Smooth muscle cell of the brain vasculature (primary cell): ENCODE measurements at places on chromosomes 7 and 10.
A peak's percentile ranks its signal among the peaks of the same experiment; 100 is the strongest.

DNA sequence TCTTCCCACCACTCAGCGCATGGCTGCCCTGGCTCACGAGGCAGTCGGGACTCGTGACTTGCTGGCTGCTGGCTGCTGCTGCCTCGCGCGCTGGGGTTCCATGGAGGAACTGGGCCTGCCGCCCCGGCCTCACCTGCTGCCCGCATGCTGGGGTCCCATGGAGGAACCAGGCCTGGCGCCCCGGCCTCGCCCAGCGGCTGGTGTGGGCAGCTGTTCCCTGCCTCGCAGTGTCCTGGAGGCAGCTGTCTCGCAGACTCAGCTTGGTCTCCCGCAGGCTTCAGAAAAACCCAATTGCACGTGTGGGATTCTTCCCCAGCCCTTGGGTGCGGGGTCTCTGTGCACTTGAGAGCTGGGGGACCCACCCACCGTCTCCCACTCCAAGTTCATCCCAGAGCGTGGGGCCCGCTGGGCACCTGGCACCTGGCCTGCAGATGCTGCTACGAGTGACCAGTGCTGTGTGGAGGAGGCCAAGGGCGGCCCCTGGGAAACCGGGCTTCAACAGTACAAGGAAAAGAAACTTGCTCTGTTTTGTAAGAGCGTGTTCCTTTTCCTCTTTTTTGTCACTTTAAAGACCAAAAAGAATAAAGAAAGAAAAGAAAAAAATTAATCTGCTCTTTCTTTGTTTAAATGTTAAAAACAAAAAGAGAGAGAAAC lies 20.4 kb downstream of the PWWP2B start:
- no peak for DNase-seq

- DNase-seq: peak; percentile 77
Measured at GRCh38 chr10:13690281-13690825, 103.6 kb downstream of the PRPF18 start.

DNA sequence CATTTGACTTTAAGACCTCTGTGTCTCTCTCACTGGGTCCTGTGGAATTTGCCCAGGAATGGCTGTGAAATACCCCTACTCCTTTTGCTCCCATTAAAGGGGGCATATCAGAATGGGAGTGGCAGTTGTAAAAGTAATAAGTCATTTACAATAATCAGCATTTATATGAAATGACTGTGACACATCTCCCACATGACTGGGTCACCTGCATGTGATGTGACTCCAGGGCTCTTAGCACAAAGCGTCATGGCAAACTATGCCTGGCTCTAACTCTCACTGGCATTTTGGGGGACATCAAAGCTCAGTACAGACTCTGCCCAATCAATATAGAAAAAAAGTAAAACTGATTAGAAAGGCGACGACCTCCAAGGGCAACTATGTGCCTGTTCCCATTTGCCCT lies 157.6 kb downstream of the RPS24 start:
- DNase-seq: no peak

DNA sequence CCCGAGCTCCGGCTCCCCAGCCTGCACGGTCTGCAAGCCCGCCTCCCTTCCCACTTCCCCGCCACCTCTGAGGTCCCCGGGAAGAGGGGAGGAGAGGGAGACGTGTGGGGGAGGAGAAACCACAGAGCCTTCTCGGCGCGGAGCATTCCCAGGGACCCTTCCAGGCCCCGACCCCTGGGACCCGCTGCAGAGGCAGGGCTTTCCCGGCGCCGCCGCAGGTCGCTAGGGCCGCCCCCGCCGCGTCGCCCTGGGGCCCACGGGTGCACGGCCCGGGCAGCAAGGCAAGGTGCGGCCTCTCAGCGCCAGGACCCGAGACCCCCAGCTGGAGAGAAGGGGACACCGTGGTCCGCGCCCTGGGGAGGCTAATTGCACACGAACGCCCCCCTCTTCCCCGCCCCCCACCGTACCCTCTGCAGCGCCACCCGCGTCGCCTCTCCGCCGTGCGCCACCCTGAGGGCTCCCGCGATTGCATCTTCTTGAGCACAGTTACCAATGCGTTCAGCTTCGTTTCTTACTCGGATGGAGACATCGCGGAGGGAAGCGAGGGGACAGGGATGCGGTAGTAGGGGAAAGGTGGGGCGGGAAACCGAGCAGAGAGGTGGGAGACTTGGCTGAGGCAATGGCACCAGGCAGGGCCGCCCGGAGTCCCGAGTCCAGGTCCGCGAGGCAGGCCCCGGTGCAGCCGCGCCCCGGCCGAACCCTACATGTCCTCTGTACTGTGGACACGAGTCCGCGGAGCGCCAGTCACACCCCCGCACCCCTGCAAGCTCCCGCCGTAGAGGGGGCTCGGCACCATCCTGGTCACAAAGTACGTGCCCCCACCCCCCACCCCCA lies 28.9 kb downstream of the SKIDA1 start:
- no peak for DNase-seq

DNA sequence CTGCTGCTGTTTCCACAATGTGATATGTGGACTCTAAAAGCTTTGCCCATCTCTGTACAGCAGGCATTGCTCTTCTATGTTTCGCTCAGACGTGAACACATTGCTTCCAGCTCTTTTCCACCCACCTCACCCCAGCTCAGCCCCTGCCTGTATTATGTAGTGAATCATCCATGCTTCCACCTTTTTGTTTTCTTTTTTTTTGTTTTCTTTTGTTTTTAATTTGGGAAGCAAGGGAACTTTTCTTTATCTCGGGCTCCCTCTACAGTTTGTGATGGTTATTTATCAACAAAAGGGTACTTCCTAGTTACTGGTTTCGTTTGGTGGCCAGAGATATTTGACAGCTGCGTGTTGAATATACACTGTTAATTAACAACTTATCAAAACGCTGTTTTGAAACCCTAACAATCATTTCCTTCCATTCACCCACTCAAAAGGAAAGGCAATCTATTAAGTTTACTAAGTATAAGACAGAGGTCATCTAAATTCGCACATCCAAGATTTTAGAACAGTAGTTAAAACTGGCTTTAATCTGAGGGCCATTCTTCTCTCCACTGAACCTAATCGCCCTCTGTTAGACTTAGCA lies 127.9 kb upstream of the STK17A start:
- no peak for DNase-seq

DNA sequence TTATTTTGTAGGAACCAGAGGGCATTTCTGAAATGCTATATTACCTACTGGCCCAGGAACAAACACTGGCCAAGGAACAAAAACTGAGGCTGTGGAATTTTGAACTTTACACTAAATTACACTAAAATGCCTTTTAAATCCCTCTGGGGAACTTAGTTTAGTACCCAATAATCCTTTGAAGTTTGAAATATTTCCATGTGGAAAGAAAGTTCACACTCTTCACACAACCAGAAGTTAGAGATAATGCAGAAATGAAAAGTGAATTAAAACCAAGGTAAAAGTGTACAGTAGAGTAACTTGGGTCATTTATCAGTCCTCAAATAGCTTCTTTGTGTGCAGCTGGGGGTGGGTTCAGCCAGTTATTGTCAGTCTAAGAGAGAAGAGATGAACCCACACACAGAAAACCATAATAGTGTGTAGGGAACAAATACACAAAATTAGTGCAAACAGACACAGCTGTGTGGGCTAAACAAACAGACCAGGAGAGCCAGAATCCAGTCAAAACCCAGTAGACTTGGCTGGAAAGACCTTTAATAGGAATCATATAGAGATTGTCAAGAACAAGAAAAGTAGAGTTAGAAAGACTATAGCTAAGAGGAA lies 46.5 kb upstream of the DGKI start:
- DNase-seq: no peak

DNA sequence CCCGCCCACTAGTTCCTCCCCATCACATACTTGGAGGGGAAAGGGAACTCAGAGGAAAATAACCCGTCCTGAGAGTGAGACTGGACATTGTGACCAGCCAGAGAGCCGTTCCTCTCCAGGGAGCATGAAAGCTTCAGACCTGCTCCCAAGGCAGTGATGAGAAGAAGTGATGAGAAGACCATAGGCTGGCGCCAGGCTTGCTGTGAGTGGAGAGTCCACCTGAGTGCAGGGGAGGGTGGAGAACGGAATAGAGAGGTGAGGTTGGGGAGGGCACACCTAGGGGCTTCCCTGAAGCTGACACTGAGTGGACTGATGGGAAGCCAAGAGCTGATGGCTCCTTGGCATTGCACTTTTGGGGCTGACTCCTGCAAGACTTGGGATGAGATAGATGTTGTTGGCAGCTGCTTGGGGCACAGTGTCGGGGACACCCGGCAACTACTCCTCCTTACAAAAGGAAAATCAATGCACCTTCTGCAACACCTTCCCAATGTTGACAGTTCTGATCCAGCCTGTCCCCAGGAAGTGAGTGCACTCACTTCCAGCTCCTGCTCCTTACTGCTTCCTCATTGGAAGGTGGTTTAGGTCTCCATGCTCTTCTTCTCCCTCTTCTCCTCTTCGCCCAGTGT lies 79.4 kb downstream of the EMX2 start:
- DNase-seq: no peak

DNA sequence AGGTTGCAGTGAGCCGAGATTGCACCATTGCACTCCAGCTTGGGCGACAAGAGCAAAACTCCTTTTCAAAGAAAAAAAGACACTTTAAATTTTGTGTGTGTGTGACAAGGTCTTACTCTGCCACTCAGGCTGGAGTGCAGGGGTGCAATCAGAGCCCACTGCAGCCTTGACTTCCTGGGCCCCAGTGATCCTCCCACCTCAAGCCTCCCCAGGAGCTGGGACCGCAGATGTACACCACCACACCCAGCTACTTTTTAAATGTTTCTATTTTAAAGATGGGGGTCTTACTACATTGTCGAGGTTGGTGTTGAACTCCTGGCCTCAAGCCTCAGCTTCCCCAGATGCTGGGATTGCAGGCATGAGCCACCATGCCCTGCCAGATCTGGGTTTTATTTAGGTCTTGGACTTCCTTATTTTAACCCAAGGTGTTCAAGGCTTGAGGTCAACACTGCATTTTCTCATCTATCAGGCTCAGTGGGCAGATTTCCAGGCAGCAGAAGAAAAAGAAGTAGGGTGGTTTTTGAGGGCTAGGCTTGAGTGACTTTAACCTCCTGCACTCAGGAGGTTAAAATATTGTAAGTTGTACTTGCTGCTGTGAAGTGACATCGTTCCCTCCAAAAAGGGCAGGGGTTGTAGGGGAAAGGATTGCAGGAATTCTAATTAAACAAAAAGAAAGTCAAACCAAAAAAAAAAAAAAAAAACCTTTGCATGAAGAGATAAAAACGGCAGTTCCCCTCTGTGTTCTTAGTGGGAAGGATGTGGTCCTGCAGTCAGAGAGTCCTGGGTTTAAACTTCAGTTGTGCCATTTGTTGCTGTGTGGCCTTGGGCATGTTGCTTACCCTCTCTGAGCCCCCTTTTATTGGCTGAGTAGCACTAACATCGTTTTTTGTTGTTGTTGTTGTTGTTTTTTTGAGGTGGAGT lies 71.5 kb downstream of the CARD11 start:
- no peak for DNase-seq

DNA sequence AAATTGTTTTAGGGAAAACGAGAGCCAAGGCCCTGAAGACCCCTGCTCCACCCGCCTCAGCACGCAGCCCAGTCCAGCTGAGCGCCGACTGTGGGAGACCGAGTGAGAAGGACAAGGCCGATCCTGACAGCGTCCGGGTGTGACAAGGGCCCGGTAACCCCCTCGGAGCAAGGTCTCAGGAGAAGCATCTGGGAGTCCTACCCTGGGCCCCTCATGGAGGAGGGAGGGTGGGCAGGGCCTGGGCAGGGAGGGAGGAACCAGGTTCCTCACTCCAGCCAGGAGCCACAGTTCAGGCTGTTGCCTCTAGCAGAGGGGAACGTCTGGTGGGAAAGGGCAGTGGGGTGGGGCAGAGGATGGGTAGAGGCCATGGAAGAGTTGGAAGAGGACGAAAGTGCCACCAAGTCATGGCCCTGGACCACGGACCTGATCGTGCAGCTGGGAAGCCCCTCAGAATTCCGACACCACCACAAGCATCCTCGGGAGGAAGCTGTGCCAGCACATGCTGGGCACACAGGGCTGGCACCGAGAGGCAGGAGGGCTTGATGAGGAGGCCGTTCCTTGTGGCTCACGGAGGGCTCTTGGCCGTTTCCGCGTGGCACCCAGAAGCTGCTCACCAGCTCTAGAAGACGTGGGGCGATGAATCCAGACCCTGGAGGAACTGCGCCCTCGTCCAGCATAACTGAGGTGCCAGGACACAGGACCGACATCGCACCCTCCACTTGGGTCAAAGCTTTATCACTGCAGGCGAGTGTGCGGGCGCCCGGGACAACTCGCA lies 2.2 kb upstream of the KNDC1 start:
- no peak for DNase-seq

- no peak for DNase-seq
Measured at GRCh38 chr7:131557652-131558385, 1.4 kb upstream of the PODXL start.

GRCh38 chr10:112356686-112357085 lies 17.2 kb upstream of the ACSL5 start:
- DNase-seq: no peak

GRCh38 chr7:155166108-155166507 lies 96.0 kb downstream of the HTR5A start:
- no peak for DNase-seq

DNA sequence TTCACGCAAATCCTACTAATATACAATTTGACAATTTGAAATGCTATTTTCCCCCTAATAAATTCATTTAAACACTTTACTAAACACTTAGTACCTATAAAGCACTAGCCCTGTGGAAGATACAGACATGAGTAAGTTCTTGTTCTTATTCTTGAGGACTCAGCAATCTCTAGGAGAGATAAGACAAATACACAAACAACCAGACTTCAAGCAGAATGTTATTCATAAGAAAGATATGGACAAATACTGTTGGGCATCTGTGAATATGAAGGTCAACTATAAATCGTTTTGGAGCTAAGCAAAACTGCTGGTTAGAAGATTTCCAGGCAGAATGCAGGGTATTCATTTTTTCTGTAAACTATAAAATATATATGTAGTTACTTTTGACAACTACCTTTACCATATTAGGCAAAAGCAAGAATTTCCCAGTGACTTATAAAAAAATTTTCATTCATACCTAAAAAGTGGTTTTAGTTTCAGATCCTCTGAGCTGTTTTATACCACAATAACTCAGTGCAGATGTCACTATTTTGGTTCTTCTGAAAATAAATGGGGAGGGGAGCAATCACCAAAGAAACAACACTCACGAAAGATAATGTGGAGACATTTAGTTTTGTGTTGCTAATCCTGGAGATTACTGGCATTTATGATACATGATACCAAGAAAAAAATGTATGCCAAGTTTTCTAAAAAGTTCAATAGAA lies 3.8 kb downstream of the VPS41 start:
- no peak for DNase-seq

DNA sequence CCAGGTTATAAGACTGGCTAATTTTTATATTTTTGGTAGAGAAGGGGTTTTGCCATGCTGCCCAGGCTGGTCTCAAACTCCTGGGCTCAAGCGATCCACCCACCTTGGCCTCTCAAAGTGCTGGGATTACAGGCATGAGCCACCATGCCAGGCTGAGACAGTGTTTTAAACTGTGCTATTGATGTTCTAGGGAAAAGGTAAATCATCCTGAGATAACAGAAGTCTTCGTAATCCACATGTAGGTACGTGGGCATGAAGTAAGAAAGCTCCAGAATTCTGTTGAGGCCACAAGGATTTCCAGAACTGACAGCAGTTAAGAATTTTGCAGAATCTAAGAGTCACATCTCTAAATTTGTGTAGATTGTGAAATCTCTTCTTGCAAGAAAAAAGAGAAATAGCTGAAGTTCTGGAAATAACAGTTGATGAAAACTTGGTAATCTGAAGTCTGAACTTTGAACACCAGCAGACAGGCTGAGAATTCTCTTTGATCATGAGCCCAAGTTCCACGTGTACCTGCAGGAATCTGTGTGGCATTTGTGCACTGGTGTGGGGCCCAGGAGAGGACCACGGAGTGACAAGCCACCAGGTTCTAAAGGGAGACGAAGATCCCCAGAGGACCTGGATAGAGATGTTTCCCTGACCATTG lies 24.6 kb downstream of the C7orf33 start:
- DNase-seq: no peak

GRCh38 chr10:101666083-101666482 lies 28.9 kb downstream of the FBXW4 start:
- DNase-seq: no peak
